Naive B cell (primary cell): ENCODE measurements at places on chromosomes 3 and 15.

- no peak overlapping the region for H3K4me3 ChIP-seq
- peak; percentile 31 for DNase-seq
- no peak overlapping the region for H3K27ac ChIP-seq
Measured at GRCh38 chr3:151838574-151839312, 24.8 kb downstream of the AADAC start.

DNA sequence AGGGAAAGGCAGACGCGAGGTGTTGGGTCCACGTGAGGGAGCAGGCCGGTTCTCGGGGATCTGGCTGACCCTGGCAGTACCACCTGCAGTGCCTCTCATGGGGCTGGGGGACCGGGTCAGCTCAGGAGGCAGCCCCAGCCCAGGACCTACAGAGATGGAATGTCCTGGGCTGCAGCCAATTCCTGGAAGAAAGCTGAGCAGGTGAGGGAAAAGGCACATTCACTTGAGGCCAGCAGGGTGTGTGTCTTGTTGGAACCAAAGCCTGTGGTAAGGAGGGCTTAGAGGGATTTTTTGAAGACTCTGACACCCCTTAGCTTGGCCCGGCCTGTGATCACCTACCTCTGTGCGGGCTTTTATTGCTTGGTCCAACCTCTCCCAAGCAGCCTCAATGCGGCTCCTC is 15.8 kb downstream of the PLA2G4B start:
- H3K4me1 ChIP-seq, result peaks cover 8% of the 10 kb centered on the region
- no peak for DNase-seq
- H3K4me3 ChIP-seq, result no peak overlapping the region
- no peak overlapping the region for H3K27ac ChIP-seq
- H3K27me3 ChIP-seq, result peaks cover 6% of the 10 kb centered on the region

DNA sequence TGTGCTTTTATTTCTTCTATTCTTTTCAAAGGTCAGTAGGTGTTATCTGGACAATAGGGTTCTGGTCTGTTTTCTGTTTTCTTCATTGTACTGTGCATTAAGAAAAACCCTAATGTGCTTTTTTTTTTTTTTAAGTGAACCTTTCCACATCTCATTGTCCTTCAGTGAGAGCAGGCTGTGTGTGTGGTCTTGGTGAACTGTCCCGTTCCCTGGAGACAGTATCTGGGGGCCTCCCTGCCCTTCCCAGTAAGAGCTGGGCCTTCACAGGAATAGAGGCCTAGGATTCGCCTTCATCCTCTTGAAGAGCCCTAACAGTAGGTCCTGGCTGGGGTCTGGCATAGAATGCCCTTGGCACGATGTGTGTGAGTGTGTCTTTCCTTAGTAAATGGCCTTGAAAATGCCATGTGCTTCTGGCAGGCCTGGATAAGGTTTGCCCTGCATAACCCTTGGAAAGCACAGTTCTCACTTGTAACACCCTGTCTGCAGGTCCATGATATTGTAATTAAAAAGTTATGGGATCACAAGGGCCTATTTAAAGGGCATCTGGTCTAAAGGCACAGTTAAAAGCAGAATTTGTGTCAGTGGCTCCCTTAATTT is 81.2 kb downstream of the IGF1R start:
- H3K36me3 ChIP-seq, result no peaks in the 10 kb centered on the region
- no peak overlapping the region for H3K27ac ChIP-seq
- H3K4me3 ChIP-seq, result no peak overlapping the region
- no peak for DNase-seq
- H3K4me1 ChIP-seq, result no peaks in the 10 kb centered on the region
- H3K27me3 ChIP-seq, result no peaks in the 10 kb centered on the region

DNA sequence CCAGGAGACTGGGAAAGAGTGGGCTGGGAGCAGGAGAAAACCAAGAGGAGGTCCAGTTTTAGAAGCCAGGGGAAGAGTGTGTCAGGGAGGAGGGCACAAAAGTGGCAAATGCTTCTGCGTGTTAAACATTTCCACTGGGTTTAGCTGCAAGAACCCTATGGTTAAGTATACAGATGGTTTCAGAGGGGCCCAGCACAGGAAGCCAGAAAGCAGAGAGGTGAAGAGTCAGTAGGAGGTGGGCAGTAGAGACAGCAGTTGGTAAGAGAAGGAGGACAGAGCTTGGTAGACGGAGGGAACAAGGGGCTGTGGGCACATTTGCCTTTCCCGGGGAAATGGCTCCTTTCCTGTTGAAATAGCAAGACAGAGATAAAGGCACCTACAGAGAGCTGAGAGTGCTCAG is 133.8 kb downstream of the EPHB1 start:
- H3K4me3 ChIP-seq, result no peak overlapping the region
- no peak overlapping the region for H3K27ac ChIP-seq
- H3K27me3 ChIP-seq, result no peaks in the 10 kb centered on the region
- H3K4me1 ChIP-seq, result no peaks in the 10 kb centered on the region
- no peak for DNase-seq

DNA sequence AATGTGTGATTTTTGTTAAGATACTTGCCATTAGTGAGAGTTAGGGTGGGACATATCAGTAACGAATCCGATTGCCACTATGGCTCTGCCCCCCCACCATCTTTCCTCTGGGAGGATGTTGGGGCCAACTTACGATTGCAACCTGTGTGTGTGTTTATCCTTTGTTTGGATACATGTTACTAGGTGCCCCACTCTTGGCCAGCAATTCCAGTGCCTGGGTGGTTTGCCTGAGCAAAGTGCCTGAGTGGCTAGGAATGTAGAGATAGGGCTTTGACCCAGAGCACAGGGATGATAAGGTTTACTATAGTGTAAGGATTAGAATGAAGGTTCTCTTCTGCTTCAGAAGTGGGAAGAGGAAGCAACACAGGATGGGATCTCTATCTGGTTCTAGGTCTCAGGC is 231.8 kb downstream of the TP63 start:
- no peaks in the 10 kb centered on the region for H3K4me1 ChIP-seq
- no peaks in the 10 kb centered on the region for H3K36me3 ChIP-seq
- no peak for DNase-seq
- H3K27ac ChIP-seq, result no peak overlapping the region

GRCh38 chr15:23372284-23372683 is 17.7 kb downstream of the GOLGA8S start:
- no peaks in the 10 kb centered on the region for H3K4me1 ChIP-seq
- DNase-seq, result no peak
- H3K36me3 ChIP-seq, result no peaks in the 10 kb centered on the region
- H3K27me3 ChIP-seq, result no peaks in the 10 kb centered on the region

DNA sequence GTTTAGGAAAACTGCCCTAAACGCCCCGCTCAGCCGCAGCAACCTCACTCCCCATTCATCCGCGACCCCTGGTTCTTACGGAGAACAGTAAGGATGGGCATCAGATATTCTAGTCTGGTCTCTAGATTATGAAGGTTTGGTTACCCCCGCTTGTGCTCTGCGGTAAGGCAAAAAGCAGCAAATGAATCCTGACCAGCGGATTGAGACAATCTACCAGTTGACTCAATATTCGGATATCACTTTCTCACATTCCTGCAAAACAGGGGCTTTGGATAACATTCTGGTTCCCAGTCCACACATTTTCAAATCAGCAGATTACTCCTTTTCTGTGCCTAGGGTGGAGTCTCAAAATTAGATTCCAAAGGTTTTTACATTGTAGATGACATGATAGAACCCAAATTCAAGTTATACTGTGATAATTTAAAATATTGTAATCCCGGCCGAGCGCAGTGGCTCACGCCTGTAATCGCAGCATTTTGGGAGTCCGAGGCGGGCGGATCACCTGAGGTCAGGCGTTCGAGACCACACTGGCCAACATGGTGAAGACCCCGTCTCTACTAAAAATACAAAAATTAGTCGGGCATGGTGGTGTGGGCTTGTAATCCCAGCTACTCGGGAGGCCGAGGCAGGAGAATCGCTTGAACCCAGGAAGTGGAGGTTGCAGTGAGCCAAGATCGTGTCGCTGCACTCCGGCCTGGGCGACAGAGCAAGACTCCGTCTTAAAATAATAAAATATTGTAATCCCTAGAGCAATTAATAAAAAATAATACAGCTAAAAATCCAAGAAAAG is 1.1 kb upstream of the CYFIP1 start:
- H3K4me1 ChIP-seq, result peaks cover 14% of the 10 kb centered on the region
- H3K27me3 ChIP-seq, result peaks cover 22% of the 10 kb centered on the region
- no peaks in the 10 kb centered on the region for H3K36me3 ChIP-seq
- peak overlapping the region; percentile 86 for H3K4me3 ChIP-seq

DNA sequence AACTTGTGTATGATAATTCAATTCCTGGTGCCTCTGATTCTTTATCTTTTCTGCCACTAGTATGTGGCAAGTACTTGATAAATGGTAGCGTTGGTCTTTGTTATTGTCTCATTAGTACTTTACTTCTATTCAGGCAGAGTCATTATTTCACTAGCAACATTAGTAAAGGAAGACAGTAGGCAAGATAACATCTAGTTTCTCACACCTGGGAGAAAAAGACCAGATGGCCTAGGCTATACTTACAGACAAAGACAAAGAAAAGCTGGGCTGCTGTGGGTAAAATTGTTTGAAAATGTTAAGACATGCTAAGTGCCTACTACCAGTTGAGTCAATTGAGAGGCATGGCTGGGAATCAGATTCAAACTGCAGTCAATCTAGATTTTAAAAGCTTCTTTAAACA is 198.7 kb upstream of the CMC1 start:
- DNase-seq, result no peak
- no peak overlapping the region for H3K4me3 ChIP-seq
- H3K27me3 ChIP-seq, result peaks cover 15% of the 10 kb centered on the region
